ENCODE measurements at places on chromosomes 12 and 14. TPM values are rescaled to one million over a fixed set of nuclear protein-coding genes. Genes with fewer than 3 reads are reported as not detected.
A peak's percentile ranks its signal among the peaks of the same experiment; 100 is the strongest.

The KRT2 gene
- 0.30 TPM for total RNA-seq

DNA sequence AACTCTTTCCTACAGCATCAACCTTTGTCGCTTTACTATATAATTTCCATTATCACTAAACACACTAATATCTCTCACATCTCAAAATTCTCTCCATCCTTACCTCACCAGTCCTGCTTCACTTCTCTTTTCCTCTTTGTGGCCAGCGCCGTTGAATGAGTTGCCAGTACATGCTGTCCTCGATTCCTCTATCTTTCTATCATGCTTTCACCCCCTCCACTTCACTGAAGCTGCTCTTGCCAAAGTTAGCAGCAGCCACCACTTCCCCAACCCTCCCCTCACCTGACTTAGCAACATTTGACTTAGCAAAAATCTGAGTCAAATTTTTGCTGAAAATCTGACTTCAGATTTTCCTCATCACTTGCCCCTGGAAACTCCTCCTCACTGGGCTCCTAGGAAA is 210.4 kb downstream of the ANO6 start:
- DNase-seq = no peak

DNA sequence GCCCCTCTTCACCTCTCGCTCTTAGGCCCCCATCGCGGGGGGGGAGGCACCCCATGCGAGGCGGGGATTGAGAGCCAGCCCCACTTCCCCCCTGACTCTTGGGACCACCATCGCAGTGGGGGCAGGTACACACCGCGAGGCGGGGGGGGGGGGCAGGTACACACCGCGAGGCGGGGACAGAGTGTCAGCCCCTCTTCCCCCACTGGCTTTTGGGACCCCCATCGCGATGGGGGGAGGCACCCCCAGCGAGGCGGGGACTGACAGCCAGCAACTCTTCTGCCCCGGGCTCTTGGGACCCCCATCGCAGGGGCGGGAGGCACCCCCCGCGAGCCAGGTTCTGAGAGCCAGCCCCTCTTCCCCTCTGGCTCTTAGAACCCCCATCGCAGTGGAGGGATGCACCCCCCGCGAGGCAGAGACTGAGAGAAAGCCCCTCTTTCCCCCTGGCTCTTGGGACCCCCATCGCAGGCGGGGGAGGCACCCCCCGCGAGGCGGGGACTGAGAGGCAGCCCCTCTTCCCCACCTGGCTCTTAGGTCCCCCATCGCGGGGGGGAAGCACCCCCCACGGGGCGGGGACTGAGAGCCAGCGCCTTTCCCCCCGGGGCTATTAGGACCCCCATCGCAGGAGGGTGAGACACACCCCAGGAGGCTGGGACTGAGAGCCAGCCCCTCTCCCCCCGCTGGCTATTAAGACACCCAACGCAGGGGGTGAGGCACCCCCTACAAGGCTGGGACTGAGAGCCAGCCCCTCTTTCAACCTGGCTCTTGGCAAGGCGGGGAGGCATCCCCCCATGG is 196.5 kb upstream of the PZP start:
- DNase-seq = no peak

GRCh38 chr12:85866986-85867776 is 6.9 kb upstream of the NTS start:
- DNase-seq = peak; percentile 20

DNA sequence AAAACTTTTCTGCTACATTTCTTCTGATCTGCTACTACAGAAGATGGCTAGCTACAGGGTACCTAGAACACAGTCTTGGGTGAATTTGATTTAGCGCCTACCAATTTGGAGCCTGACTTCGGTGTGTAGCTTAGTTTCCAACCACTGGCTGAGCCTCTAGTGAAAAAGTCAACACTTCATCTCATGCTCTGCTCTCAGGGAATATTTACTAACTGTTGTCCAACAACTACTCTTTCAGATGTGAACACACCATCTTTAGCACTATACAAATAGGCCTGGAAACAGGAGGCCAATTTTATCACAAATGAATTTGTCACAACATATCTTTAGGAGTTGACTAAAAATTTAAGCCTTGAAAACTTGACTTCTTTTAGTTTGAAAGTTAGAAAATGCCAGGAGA is 167.9 kb downstream of the NELL2 start:
- DNase-seq = no peak

GRCh38 chr12:18339633-18340032 is 78.3 kb downstream of the PIK3C2G start:
- no peak for DNase-seq

The SLC17A8 gene
- 13.2 TPM for total RNA-seq

- DNase-seq = no peak
Observed at GRCh38 chr14:78182722-78183121, 12.5 kb downstream of the NRXN3 start.

GRCh38 chr14:39877577-39878190 is 445.5 kb upstream of the FBXO33 start:
- no peak for DNase-seq

The PIWIL1 gene
- total RNA-seq = 1.3 TPM

- DNase-seq = no peak
Observed at GRCh38 chr12:6392504-6392903, 8.5 kb downstream of the LTBR start.

The SLC6A13 gene
- total RNA-seq = 711 TPM

GRCh38 chr12:46664761-46665287 is 161.0 kb downstream of the SLC38A4 start:
- DNase-seq = no peak

The TSHR gene
- 6.5 TPM for total RNA-seq

The HOXC12 gene
- 2.3 TPM for total RNA-seq

GRCh38 chr12:14327711-14328110 is 37.8 kb upstream of the ATF7IP start:
- no peak for DNase-seq

The C14orf39 gene
- total RNA-seq = 0.99 TPM

GRCh38 chr14:34785223-34786006 is 71.0 kb upstream of the CFL2 start:
- no peak for DNase-seq

- no peak for DNase-seq
Observed at GRCh38 chr12:66624806-66625205, 54.1 kb downstream of the GRIP1 start.

Data from spinal cord (tissue), 10 donors.